ENCODE measurements at places on chromosomes 3 and 15.
A peak's percentile ranks its signal among the peaks of the same experiment; 100 is the strongest.

- DNase-seq = no peak
These were observed 283.8 kb upstream of the ROBO1 start for GRCh38 chr3:80051602-80051962.

DNA sequence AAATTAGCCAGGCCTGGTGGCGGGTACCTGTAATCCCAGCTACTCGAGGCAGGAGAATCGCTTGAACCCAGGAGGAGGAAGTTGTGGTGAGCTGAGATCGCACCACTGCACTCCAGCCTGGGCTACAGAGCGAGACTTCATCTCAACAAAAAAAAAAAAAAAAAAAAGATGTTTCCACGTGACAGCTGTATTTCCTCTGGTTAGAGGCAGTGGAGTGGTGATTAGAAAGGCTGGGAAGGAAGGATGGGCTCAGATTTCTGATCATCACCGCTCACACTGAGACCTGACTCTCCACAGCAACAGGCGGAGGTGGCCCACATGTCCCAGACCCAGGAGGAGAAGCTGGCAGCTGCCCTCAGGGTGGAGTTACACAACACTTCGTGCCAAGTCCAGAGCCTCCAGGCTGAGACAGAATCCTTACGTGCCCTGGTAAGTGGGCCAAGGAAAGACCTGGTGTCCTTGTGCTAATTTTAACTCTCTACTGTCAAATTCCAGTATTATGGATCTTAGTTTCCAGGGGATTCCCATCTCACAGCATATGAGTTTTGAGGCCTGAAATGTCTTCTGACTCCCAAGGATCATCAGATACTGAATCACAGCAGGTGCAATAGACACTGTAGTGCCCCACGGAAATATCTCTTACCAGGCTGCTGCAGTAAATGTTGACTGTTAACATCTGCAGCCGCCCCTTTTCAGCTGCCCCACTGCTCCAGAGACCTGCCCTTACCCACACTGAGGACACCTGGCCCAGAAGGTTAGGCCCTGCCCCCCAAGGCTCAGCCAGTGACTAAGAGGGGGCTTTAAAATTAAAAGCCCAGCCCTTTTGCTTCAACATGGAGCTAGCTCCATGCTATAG, 66.9 kb downstream of the BFSP2 start:
- DNase-seq = no peak

DNA sequence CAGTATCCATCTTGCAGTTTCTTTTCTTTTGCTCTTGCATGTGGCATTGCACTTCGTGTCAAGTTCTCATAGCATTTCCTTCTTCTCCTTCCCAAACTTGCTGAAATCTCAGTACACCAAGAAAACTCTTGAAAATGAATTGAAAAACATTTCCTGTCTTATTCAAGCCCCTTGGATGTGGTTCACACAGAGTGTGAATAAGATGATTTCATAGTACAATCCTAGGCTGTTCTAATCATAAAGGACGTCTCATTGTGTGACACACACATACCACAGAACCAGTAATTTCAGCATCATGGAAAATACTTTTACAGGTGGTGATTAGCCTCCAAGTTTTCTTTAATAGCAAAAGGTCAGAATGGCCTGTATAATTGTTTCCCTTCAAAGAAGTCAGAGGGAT, 121.6 kb upstream of the AADACL2 start:
- peak; percentile 9 for DNase-seq

DNA sequence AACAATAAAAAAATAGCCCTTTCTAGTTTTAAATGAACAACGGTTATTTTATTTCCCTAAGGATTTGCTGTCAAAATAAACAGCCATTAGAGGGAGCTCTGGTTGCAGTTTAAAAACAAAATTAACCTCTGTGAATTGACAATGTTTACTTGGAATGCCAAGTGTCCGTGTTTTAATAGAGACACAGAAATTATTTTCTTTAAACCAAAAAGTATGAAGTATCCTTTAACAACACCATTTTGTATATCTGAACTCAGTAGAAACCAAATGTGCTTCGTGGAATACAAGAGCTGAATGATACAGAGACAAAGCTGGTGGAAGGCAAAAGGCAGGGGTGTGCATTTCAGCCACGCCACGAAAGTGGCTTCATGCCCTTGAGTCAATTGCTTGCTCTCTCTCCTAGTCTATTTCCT, 74.4 kb downstream of the MOBP start:
- DNase-seq = peak; percentile 56

- DNase-seq = peak; percentile 46
These were observed 379.3 kb upstream of the CBLB start for GRCh38 chr3:106247902-106248684.

DNA sequence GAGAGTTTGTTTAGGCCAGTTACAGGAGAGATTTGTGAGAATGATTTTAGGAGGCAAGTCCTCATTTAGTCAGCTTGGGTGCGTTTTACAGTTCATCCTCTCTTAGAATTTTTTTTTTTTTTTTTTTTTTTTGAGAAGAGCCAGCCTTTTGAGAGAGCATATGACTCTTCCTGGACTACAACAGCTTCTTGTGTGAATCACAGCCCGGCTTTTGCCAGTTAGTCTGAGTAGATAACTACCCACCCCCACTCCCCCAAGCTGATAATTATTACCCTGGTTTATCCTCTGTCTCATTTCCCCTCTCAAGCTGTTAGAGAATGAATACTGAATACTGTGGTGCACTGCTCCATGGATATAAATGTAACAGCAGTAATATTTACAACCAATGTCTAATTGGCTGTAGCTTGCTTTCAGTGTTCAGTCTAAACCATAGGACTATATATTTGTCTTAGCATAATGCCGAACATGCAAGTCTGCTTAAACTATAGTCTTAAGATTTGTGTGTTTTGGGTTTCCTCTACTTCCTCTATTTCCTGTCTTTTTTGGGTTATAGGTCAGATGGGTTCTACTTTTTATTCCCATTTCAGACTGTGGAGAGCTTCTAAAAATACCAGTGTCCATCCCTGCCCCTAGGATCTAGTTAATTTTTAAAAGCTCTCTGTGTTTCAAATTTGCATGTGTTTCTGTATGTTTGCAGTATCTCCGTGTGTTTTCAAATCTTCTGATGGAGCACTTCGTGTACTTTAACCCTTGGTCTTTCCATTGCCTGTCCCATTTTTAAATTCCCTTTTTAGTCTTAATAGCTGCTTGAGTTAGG, 8.0 kb downstream of the CHD2 start:
- peak; percentile 97 for DNase-seq

GRCh38 chr15:48250640-48251076, 44.6 kb downstream of the SLC12A1 start:
- DNase-seq = peak; percentile 73

Measured in GM23248 (cell line).